ENCODE measurements at places on chromosomes 7 and 10. TPM values are rescaled to one million over a fixed set of nuclear protein-coding genes. Genes with fewer than 3 reads are reported as not detected.
A peak's percentile ranks its signal among the peaks of the same experiment; 100 is the strongest.

GRCh38 chr7:28083998-28084985 lies 96.3 kb downstream of the JAZF1 start:
- peaks cover 49% of the 10 kb centered on the region for H3K4me1 ChIP-seq
- no peak for DNase-seq
- peak overlapping the region; percentile 22 for H3K27ac ChIP-seq
- no peaks in the 10 kb centered on the region for H3K36me3 ChIP-seq
- no peak overlapping the region for H3K4me3 ChIP-seq
- no peaks in the 10 kb centered on the region for H3K27me3 ChIP-seq

DNA sequence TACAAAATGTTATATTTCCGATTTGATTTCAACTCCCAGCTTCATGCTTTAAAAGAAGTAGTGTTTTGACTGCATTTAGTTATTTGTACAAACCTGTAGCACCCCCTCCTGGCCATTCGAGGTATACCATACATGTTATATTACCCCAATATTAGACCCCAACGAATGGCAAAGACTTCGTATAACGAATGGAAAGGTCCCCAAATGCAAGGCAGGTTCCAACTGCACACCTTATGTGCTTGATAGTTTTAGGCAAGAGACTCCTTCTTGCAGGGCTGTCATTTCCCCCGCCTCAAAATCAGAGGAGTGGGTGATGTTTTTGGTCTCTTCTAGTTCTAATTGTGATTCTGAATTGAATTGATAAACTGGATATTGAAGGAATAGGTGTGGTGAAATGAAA lies 101.1 kb upstream of the TARP start:
- H3K27me3 ChIP-seq = no peaks in the 10 kb centered on the region
- no peaks in the 10 kb centered on the region for H3K4me1 ChIP-seq
- peak; percentile 75 for DNase-seq
- H3K4me3 ChIP-seq = no peak overlapping the region

DNA sequence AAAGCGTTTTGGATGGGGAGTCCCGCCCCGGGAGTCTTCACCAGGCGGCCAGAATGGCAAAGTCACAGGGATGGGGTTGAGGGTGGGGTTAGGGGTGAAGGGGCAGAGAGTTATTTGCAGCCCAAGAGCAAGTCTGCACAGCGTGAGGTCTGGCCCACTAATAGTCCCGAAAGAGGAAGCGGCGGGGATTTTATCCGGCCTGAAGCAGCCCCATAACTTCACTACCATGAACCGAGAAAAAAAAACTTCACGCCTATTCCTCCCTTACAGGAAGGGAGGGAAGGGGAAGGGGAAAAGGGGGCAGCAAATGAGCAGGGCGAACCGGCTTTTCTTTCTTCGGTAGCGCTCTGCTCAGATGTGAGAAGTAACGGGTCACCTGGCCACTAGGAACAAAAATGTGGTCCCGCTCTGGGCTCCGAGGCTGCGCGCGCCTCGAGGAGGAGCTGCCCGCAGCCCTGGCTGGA lies 712 bp downstream of the ITPRIP start:
- peak overlapping the region; percentile 86 for H3K4me3 ChIP-seq
- H3K27ac ChIP-seq = peak overlapping the region; percentile 92
- H3K27me3 ChIP-seq = no peaks in the 10 kb centered on the region
- peaks cover 37% of the 10 kb centered on the region for H3K4me1 ChIP-seq

DNA sequence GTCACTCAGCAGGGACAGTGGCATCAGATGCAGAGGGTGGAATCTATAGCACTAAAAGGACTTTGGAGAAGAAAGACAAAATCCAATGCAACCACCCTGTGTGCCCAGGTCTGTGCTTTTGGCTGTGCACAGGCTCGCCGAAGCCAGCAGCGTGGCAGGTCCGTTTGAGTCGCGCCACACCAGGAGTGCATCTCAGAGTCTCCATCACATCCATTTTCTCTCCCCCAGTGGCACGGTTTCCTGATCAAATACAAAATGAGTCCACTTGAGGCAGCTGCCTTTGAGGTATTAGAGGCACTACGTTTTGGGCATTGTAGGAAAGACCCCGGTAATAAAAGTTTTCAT lies 23.4 kb upstream of the PROSER2 start:
- no peak overlapping the region for H3K4me3 ChIP-seq
- H3K27me3 ChIP-seq = no peaks in the 10 kb centered on the region
- H3K4me1 ChIP-seq = no peaks in the 10 kb centered on the region
- DNase-seq = no peak

DNA sequence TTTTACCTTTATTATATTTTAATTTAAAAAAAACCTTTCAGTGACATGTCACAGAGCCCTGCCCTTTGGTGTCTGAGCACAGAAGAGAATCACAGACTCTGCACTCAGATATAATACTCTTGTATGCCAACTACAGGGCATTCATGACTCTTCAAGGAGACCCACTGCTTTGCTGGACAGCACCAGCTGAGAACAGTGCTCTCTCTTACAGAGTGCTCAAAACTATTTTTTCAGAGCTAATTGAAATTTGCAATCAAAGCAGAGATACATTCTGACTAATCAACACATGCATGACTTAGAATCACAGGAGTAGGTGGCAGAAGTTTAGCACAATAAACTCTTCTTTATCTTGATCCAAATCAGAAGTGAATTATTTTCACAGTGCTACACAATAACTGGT lies 99.1 kb downstream of the OSBPL3 start:
- no peaks in the 10 kb centered on the region for H3K36me3 ChIP-seq
- H3K4me1 ChIP-seq = no peaks in the 10 kb centered on the region
- no peak for DNase-seq
- no peak overlapping the region for H3K27ac ChIP-seq
- H3K27me3 ChIP-seq = no peaks in the 10 kb centered on the region

Gene GHRHR
- 3.6 TPM for total RNA-seq

Gene HOXA10
- 0.31 TPM for total RNA-seq

DNA sequence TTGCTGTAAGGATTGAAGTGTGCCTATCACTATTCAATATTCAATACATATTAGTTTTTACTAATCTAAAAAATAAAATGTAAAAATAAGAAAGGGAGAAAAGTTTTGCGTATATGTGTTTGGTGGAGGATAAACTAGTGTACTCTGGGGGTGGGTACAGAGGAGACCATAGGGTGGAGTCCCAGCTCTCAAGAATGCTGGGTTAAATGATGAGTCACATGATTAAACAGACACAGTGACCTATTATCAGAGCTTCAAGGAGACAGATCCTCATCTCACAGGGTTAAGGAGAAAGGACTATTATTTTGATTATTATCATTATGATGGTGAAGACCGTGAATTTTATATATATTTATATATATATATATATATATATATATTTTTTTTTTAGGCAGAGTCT lies 77.5 kb downstream of the AFAP1L2 start:
- peaks cover 9% of the 10 kb centered on the region for H3K4me1 ChIP-seq
- no peak overlapping the region for H3K27ac ChIP-seq
- H3K4me3 ChIP-seq = no peak overlapping the region
- H3K27me3 ChIP-seq = no peaks in the 10 kb centered on the region

- H3K4me3 ChIP-seq = no peak overlapping the region
- no peak for DNase-seq
- H3K27me3 ChIP-seq = no peaks in the 10 kb centered on the region
- H3K27ac ChIP-seq = no peak overlapping the region
These were observed 49.4 kb upstream of the DPYSL4 start for GRCh38 chr10:132137111-132138072.

Gene SFTPA2
- total RNA-seq = not detected

DNA sequence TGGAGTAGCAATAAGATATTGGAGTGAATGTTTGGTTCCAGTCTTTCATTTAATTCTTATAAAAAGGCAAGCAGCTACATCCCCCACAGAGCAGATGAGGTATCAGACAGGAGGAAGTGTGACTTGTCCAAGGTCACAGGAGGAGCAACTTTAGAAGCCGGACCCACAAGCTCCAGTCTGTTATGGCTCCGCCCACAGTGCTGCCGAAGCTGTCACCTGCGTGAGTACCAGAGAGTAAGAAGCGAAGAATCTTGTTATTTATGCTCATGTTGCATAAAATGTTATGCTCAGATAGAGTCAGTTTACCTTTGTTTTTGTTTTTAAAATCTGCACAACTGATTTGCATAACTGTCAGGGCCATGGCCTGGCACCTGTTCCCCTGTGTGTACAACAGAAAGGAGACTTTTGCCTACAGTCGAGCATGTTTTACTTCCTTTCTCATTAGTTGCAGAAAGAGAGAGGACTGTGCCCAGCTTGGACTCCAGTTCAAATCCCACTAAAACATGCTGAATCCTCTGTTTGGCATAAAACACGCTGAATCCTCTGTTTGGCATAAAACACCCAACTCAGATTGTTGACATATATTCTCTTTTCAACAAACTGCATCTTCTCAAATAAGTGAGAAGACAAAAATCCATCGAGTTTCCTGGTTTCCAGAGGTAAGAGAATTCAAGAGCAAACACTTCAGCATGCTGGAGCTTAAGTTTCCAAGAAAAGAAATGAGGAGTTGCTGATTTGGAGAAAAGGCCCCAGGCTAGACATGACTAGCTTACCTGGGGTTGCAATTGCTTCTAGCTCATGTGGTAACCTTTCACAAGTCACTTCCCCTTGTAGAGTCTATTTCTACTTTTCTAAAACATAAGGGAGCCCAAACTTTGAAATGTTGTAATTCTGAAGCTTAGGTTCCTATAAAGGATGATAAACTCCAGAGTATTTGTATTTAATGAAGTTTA lies 409.8 kb upstream of the ZMIZ1 start:
- H3K27me3 ChIP-seq = no peaks in the 10 kb centered on the region
- no peaks in the 10 kb centered on the region for H3K4me1 ChIP-seq
- no peak overlapping the region for H3K27ac ChIP-seq
- no peak for DNase-seq
- no peak overlapping the region for H3K4me3 ChIP-seq

GRCh38 chr7:155965010-155965409 lies 152.7 kb upstream of the SHH start:
- no peaks in the 10 kb centered on the region for H3K27me3 ChIP-seq
- no peak overlapping the region for H3K27ac ChIP-seq
- no peak for DNase-seq
- H3K4me1 ChIP-seq = no peaks in the 10 kb centered on the region

- no peak overlapping the region for H3K27ac ChIP-seq
- no peaks in the 10 kb centered on the region for H3K36me3 ChIP-seq
These were observed 2.5 kb upstream of the CFAP58 start for GRCh38 chr10:104351061-104351702.

Gene VWA2
- 2.4 TPM for total RNA-seq

Gene SRGN
- 25.7 TPM for total RNA-seq

Gene MACC1
- 0.79 TPM for total RNA-seq

Gene TUBAL3
- 0.93 TPM for total RNA-seq

Gene ARMH3
- 21.6 TPM for total RNA-seq

GRCh38 chr10:3206511-3207157 lies 34.1 kb upstream of the PITRM1 start:
- no peak for DNase-seq
- no peak overlapping the region for H3K4me3 ChIP-seq
- no peaks in the 10 kb centered on the region for H3K27me3 ChIP-seq
- H3K27ac ChIP-seq = no peak overlapping the region

Gene SPDYE2
- 5.4 TPM for total RNA-seq

Gene LEP
- 0.55 TPM for total RNA-seq

GRCh38 chr7:41581041-41581440 lies 121.8 kb downstream of the INHBA start:
- no peaks in the 10 kb centered on the region for H3K27me3 ChIP-seq
- no peak for DNase-seq
- no peak overlapping the region for H3K27ac ChIP-seq
- no peak overlapping the region for H3K4me3 ChIP-seq
- H3K4me1 ChIP-seq = no peaks in the 10 kb centered on the region

Gene FZD1
- total RNA-seq = 6.9 TPM

DNA sequence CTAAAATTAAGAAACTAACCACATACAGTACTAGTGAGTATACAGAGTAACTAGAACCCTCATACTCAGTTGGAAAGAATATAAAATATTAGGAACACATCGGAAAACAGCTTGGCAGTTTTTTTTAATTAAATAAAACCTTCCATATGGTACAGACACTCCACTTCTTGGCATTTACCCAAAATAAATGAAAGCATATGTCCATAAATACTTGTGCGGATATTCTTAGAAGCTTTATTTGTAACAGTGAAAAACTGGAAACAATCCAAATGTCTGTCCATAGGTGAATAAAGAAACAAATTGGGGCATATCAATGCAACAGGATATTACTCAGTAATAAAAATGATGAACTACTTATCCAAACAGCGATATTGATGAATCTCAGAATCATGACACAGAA lies 410.0 kb downstream of the HTR7 start:
- H3K27ac ChIP-seq = no peak overlapping the region
- no peaks in the 10 kb centered on the region for H3K27me3 ChIP-seq
- H3K4me1 ChIP-seq = no peaks in the 10 kb centered on the region
- DNase-seq = no peak

DNA sequence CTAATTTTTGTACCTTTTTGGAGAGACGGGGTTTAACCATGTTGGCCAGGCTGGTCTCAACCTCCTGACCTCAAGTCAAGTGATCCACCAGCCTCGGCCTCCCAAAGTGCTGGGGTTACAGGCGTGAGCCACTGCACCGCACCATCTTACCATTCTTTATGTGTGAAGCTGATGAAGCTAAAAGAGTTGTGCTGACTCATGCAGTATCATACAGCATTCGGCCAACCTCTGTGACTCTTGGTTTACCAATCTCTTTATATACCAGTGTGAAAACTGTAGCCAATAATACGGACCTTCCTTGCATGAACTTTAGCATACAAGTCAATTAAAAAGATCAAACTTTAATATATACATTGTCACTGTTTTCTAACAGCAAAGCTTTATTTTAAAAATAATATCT lies 878.2 kb upstream of the MBL2 start:
- H3K27me3 ChIP-seq = no peaks in the 10 kb centered on the region
- DNase-seq = no peak
- no peaks in the 10 kb centered on the region for H3K36me3 ChIP-seq
- H3K27ac ChIP-seq = no peak overlapping the region
- no peak overlapping the region for H3K4me3 ChIP-seq
- no peaks in the 10 kb centered on the region for H3K4me1 ChIP-seq

Gene MEOX2
- total RNA-seq = 3.7 TPM

Gene CALD1
- 153 TPM for total RNA-seq

- no peak for DNase-seq
- no peaks in the 10 kb centered on the region for H3K27me3 ChIP-seq
- no peaks in the 10 kb centered on the region for H3K4me1 ChIP-seq
- no peak overlapping the region for H3K27ac ChIP-seq
- no peaks in the 10 kb centered on the region for H3K36me3 ChIP-seq
- no peak overlapping the region for H3K4me3 ChIP-seq
These were observed 437.5 kb upstream of the FOXK1 start for GRCh38 chr7:4244635-4245034.

GRCh38 chr7:129191272-129191671 lies 2.8 kb downstream of the SMO start:
- no peak overlapping the region for H3K27ac ChIP-seq
- no peak overlapping the region for H3K4me3 ChIP-seq
- no peaks in the 10 kb centered on the region for H3K36me3 ChIP-seq

Gene NPFFR1
- total RNA-seq = 2.8 TPM

Gene GRM3
- total RNA-seq = 0.47 TPM

DNA sequence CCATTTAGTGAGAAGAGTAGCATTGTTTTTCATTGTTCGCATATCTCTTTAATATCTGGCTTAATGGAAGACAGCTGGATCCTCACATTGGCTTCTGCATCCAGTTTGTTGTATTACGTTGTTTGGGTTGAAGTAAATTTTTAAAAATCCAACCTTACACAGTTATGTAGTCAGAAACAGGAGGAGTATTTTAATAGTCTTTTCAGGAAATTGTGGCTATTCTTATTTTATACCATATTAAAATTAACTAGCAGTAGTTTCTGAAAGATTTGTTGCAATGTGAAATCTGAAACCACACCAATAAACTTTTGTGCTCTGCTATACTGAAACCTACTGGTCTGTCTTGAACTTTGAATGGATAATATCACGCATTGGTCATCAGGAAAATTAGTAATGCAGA lies 27.9 kb downstream of the MYPN start:
- no peaks in the 10 kb centered on the region for H3K36me3 ChIP-seq
- no peak for DNase-seq
- no peak overlapping the region for H3K4me3 ChIP-seq
- H3K4me1 ChIP-seq = peaks cover 2% of the 10 kb centered on the region

Gene GCK
- total RNA-seq = 0.94 TPM

All from testis (tissue), 5 donors.